GM13976 (cell line): ENCODE measurements at places on chromosomes 3 and 15.

- no peak for DNase-seq
Measured at GRCh38 chr15:74863239-74864056, 9.7 kb downstream of the SCAMP2 start.

- no peak for DNase-seq
Measured at GRCh38 chr3:72306800-72307341, 521.9 kb upstream of the PROK2 start.

GRCh38 chr3:38297947-38298711, 16.0 kb downstream of the SLC22A14 start:
- DNase-seq: no peak

DNA sequence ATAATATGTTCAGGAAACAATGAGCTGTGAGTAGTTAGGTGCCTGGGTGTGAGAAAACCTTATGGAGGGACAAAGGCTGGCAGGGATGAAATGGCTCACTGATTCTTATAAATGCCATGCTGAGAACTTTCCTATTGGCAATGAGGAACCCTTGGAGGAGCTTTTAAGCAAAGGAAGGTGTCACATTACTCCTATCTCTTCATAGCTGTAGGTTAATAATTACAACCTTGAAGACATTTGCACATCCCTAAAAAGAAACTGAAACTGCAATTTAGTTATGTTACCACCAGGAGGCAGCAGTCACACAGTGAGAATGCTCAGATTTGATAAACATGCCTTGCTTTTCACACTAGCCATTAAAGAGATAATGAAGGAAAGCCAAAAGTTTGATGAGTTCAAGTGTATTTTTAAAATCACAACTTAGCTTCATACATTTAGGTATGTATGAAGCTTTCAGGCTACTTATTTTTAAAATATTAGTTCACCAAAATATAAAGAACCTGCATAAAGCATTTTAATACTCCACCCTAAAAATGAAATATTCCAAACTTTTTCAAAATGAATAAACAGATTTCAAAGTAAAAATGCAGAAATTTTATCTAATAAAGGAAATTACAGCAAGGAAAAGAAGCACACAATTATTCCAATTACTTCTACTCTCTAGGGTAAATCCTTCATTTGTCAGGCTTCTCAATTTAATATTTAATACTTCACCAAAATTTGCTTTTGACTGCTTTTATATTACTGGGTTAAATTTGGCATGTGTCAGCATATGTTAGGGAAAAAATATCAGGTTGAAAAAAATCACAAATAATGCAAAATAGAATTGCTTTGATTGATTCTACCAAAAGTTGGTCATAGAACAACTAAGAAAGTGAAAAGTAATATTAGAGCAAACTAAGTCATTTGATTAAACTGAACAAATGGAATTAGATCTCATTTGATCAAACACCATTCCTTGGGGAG, 136.9 kb upstream of the SLC2A2 start:
- DNase-seq: peak; percentile 65

DNA sequence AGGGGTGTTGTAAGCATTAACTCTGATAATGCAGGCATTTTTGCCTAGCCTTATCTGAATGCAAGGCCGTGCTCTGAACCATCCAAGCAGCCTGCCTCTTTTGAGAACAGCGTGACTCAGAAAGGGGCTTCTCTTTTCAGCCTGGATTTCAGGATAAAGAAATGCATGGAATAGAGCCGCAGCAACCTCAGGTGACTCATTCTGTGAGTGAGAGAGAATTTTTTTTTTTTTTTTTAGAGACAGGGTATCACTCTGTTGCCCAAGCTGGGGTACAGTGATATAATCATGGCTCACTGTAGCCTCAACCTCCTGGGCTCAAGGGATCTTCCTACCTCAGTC, 20.6 kb upstream of the PDE8A start:
- DNase-seq: no peak

GRCh38 chr15:64010719-64011118, 35.6 kb downstream of the DAPK2 start:
- DNase-seq: peak; percentile 62

DNA sequence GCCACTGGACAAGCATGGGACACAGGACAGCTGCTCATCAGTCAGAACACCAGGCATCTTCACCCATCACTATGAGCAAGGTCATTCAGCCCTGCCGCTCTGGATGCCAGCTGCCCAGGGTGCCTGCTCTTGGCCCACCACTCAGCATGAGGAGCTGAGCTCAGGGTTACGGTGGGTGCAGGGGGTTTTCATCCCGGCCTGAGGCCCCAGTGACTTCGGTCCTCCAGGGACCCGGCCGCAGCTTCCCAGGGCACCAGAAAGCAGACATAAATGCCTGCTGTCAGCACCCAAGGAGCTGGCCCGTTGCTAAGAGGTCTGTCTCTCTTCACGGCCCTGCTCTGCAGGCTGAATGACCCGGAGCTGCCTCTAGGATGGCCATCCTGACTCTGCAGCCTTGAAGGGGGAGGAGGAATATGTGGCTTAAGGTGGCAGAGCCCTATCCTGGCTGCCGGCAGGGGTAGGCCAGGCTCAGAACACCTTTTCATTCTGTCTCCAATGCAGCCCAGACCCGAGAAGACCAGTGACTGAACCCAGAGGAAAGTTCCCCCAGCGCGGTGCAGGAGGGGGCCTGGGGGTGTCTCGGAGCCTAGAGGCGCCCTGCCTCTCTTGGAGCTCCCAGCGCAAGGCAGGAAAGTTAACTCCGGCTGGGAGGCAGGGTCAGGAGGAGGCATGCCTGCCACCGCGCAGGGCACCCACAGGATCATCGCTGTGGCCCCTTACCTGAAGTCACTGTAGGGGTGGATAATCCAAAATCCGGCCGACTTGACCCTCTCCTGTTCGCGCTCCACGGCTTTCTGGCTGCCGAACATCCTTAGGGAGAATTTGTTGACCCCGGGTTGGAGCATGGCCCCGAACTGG, 1.8 kb downstream of the HCN4 start:
- DNase-seq: no peak
